ENCODE measurements at places on chromosomes 12 and 14. TPM values are rescaled to one million over a fixed set of nuclear protein-coding genes. Genes with fewer than 3 reads are reported as not detected.

GRCh38 chr14:50407111-50407812, 10.6 kb upstream of the CDKL1 start:
- DNase-seq: no peak

Gene B4GALNT3
- 10.9 TPM for total RNA-seq

Gene MED6
- total RNA-seq: 29.5 TPM

- no peak for DNase-seq
These were observed 114.5 kb downstream of the CMAS start for GRCh38 chr12:22160396-22161003.

GRCh38 chr12:85610194-85610593, 226.0 kb downstream of the RASSF9 start:
- no peak for DNase-seq

GRCh38 chr14:63524537-63525155, 18.5 kb downstream of the PPP2R5E start:
- no peak for DNase-seq

Gene ANKRD13A
- total RNA-seq: 25.9 TPM

DNA sequence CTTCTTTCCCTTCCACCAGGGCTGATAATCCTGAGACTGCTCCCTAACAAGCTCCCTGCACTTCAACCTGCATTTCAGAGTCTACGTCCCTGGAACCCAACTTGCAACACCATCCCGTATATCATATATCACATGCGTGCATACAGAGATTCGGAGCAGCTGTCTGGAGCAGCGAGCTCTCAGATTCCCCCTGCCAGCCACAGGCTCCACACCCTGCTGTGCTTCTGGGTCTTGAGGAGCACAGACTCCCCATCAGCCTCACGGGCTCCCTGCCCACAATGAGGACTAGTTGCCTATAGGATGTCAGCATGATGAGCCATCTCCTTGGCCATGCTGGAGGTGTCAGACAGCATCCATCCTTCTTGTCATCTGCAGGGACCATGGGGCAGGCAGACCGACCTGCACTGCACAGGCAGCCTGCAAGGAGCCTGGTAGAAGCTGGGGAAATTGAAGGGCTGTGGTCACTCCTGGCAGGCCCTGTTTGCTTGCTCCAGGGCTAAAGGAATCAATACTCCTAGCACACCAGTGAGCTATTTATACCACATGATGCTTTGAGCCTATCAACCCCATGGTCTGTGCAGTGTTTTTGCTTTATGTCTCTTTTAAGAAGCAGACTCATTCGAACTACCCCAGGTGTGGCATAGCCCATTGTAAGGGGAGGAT, 19.6 kb upstream of the HDAC7 start:
- no peak for DNase-seq

GRCh38 chr12:42759622-42760273, 170.2 kb upstream of the PRICKLE1 start:
- DNase-seq: no peak

Gene ALDH2
- total RNA-seq: 55.9 TPM

GRCh38 chr12:23139026-23139425, 514.1 kb downstream of the ETNK1 start:
- no peak for DNase-seq

Gene SLC25A47
- total RNA-seq: 0.07 TPM

- peak; percentile 84 for DNase-seq
These were observed 18.1 kb downstream of the BEGAIN start for GRCh38 chr14:100568998-100569733.

DNA sequence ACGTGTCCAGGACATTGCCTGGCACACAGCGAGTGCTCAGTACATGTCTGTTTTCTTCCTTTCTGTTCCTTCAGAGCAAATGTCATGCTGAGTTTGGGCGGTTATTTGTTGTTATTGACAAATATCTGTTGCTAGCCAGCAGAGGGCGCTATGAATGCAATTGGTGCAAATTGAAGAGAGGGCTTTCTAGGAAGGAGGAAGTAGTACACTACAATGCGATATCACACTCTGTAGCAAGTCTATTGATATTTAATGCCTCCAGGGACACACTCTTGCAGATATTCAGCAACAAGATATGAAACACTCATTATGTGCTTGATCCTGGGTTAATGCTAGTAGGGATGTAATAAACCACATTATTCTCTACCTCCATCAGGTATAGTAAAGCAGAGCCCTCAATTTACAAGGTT, 267.3 kb upstream of the SRRM4 start:
- DNase-seq: peak; percentile 64

- DNase-seq: no peak
These were observed 789.1 kb downstream of the TMEM121 start for GRCh38 chr14:106315436-106315835.

Gene TDP1
- 75.4 TPM for total RNA-seq

- peak; percentile 14 for DNase-seq
These were observed 27.3 kb upstream of the CHPT1 start for GRCh38 chr12:101670007-101670671.

Gene RASAL1
- 4.5 TPM for total RNA-seq

DNA sequence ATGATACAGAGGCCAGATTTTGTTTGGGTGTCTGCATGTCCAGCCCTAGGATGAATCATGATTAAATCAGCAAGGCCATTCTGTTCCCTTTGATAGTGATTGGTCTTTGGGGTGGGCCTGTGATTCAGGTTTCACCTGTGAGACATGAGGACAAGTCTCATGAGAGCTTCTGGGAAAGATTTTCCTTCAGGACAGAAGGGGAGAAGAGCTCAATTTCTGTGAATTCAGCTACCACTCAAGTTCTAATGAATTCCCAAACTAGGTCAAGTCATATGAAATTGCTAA, 73.4 kb downstream of the ZNF664 start:
- no peak for DNase-seq

DNA sequence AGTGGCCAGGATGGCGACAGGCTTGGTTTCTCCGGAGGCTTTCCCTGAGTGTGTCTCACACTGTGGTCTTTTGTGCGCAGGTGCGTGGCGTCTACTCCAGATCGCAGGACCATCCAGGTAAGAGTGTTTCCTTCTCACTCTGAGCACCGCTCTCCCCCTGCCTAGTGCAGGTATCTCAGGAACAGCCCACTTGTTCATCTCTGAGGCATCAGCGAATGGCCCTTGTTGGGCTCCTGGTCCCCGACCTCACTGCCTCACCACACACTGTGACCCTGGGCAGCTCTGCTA, 781 bp downstream of the ADGRD1 start:
- no peak for DNase-seq

DNA sequence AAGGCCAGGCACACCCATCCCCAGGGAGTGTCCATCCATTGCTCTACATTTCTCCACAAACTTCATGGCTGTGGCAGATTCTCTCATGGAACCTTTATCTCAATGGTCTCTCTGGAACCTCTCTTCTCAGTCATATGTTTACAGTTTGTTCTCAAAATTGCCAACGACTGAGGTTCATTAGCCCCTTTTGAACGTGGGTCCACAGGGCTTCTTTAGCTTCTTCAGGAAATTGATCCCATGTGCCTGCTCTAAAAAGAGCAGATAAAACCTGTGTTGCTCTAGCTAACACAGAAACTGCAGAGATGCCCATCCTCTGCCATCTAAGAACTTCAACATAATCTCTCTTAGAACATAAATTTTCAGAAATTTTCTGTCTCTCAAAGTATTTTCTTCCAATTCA, at the start of gene OR6C4:
OR6C4 (plus strand) TSS at position 301 of the 400 bp plus-strand sequence. CDS start 1,625 bp downstream, outside the sequence.
- no peak for DNase-seq

- no peak for DNase-seq
These were observed 99.4 kb downstream of the EPS8 start for GRCh38 chr12:15689751-15690191.

- DNase-seq: no peak
These were observed 74.1 kb upstream of the KRAS start for GRCh38 chr12:25324861-25325260.

DNA sequence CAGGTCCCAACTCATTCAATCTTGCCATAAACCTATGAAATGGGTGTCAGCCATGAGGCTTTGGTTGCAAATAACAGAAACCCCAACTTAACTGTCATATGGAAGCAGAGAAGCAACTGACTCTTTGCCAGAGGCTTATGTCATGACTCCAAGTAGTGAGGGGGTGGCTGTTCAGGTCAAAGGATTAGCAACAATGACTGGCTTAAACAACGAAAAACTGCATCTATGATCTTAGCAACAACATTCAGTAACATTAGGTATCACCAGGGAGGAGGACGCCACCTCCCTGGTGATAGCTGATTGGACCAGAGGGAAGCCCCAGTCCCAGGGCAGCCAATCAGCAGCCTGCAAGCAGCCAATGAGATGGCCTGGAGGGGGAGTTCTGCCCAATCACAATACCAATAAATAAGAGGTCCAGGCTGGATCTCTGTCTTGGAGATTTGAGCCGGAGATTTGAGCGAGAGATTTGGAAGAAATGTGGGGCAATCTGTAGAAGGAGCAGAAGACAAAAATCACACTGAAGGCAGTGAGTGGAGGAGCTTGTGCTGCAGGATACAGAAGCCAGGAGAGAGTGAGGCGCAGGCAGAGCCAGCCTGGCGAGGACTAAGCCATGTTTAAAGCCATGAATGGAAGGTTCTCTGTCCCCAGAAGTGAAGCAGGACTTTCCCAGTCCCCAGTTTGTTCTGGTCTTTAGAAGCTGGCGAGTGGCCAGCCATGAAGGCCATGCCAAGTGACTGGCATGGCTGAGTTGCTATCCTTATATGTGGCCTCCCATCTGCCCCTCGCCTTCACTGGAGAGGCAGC, 93.3 kb downstream of the CALM1 start:
- DNase-seq: peak; percentile 49

GRCh38 chr14:25042362-25043299, 7.3 kb downstream of the STXBP6 start:
- peak; percentile 53 for DNase-seq

DNA sequence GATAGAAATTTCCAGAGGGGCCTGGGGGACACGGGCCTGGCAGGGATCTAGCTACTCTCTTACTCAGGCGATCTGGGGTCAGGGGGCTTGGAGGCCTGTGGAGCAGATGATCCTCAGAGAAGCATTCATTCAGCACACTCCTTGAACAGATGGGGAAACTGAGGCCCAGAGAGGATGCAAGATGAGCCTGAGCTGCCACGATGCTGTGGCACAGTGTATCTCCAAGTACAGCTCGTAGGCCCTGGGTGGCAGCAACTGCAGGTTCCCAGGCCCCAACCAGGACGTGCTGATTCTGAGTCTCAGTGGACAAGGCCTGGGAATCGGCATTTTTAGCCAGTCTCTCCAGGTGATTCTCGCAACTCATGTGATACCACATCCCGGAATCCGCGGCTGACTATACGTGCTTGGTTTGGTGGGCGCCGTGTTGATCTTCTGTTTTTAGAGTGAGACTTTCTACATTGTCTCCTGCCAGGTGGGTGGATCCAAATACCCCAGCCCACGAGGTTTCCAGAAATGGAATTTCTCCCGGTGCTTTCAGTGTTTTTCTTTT, 22.5 kb downstream of the ADGRD1 start:
- DNase-seq: no peak

Gene TOMM20L
- not detected for total RNA-seq

Gene CD163
- total RNA-seq: 0.14 TPM

- DNase-seq: no peak
These were observed 25.0 kb downstream of the SYNDIG1L start for GRCh38 chr14:74400919-74401503.

Gene PLEK2
- not detected for total RNA-seq

GRCh38 chr12:30756074-30756473, 1.3 kb upstream of the CAPRIN2 start:
- no peak for DNase-seq

Gene SLCO1B1
- 0.04 TPM for total RNA-seq

Gene KERA
- total RNA-seq: not detected

DNA sequence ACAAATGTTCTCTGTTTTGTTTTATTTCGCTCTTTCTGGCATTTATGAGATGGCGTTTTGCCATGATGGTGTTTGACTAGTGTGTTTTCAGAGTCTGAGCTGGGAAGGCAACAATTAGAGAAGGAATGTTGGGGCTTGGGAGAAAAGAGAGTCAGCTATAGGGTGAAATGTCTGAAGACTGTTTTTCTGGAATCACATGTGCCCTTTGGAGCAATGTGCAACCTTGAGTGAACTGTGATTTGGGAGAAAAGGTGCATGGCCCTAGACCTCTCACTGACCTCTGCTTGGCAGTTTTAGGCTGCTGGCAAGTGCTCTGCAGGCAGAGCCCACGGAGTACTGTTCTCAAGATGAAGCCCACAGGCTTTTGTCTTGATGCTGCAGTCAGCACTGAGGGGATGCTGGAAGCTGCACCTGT, 379.9 kb upstream of the PDE3A start:
- no peak for DNase-seq

DNA sequence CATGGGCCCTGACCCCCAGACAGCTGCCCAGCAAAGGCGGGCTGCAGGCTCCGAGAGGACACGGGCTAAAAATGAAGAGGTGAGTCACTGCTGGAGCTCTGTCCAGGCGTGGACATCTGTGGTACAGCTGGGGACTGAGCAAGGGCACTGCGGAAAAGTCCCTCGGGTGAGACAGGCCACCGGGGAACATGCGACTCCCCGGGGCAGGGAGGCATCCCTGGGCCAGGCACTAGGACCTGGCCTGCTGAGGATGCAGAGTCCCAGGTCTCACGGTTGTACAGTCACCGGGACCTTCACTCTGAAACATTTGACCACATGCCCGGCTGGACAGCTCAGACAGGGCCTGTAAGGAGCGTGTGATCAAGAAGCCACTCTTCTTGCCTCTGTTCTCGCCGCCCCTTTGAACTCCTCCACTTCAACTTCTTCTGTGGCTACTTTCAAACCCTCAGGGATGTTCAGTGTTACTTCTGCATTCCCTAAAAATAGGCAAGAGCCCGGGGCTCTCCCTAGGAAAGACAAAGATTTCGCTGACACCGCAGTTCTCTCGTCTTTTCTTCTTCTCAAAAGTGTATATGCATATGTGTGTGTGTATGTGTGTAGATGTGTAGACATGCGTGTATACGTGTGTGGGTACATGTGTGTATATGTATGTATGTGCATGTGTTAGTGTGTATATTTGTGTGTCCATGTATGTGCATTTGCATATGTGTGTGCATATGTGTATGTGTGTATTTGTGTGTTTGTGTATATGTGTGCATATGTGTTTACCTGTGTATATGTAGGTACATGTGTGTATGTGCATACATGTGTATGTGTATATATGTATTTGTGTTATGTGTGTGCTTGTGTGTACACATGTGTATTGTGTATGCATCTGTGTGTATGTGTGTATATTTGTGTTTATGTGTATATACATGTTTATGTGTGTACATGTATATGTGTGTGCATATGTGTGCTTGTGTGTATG, 5.0 kb upstream of the RFLNA start:
- no peak for DNase-seq

- no peak for DNase-seq
These were observed 13.3 kb upstream of the LRRC10 start for GRCh38 chr12:69623970-69624369.

Gene YEATS4
- total RNA-seq: 57.9 TPM

Data from H7 (cell line).